ENCODE measurements at places on chromosomes 1 and 21. TPM values are rescaled to one million over a fixed set of nuclear protein-coding genes. Genes with fewer than 3 reads are reported as not detected.

The ODR4 gene
- 20.1 TPM for polyA plus RNA-seq

The GBP6 gene
- 0.35 TPM for polyA plus RNA-seq

GRCh38 chr1:8848663-8849386, 29.7 kb downstream of the ENO1 start:
- DNase-seq, result peak; percentile 68

DNA sequence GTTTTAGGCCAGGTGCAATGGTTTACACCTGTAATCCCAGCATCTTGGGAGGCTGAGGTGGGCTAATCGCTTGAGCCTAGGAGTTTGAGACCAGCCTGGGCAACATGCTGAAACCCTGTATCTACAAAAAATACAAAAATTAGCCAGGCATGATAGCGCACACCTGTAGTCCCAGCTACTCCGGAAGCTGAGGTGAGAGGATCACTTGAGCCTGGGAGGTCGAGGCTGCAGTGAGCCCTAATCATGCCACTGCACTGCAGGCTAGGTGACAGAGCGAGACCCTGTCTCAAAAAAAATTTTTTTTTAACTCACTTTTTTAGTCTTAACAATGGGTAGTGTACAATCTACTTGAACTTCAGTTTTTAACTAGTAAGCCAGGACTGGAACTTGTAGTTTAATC, 137.5 kb downstream of the HS2ST1 start:
- no peak for DNase-seq

DNA sequence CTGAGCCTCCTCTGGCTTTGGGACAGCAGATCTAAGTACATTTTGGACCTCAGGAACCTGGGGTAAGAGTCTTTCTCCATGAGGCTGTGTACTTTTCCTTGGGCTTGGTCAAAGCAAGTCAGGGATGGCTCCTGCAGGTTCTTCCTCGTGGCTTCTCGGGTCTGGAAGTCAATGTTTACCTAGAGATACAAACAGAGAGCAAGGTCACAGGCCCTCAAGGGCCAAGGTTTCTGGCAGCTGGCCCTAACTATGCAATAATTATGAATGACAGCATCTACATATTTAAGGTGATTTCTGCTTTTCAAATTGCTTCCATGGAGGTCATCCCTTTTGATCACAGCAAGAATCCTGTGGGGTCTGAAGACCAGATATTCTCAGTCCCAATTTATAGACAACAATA, 37.6 kb downstream of the RGS8 start:
- no peak for DNase-seq

- no peak for DNase-seq
Measured at GRCh38 chr1:113694910-113695309, 64.4 kb downstream of the PHTF1 start.

DNA sequence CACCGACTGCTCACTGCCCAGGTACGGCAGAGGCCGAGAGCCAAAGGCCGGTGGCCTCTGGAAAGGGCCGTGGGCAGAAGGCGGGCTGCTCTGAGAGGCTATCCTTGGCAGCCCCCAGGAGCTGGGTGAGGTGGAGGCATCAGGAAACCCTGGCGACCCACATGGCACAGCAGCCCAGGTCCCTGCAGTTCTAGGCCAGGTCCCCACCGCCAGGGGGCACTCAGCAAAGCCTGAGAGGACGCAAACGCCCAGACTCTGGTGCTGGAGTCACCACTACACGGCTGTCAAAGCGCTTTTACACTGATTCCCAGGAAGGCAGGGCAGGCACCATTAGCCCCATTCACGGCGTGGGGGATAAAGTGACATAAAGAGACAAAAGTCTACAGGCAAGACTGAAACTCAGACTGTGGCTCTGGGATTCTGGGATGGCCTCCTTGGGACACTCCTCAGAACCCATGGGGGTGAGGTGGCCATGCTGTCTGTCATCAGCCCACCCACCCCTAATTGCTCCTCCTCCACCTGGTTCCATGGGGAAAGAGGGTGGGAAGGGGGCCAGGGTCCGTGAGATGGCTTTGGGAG, 4.9 kb downstream of the PLEKHG5 start:
- peak; percentile 93 for DNase-seq

DNA sequence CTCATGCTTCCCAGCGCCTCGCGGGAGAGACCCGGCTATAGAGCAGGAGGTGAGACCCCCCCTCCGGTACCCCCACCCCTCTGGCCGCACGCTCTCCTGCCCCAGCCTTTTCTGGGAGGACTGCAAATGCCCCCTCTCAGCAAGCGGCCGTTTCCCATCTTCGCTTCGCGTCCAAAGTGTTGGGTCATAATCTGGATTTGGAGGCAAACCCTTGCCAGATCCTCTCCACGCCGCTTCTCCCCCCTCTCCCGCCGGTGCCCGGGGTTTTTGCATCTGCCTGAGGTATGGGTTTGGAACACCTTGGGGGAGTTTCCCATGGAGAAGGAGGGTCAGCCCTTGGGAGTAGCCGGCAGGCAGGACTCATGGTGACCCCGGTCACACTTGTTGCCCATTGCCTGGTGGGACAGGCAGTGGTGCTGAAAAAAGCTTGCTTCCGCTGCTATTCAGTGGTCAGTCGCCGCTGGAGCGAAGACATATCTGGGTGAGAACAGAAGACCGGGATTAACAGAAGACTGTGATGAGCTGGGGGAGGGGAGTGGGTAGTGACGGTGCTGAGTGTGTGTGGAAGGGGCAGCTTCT, 935 bp downstream of the KCNK2 start:
- peak; percentile 78 for DNase-seq

Data from spinal cord (tissue), 10 donors.